WTC11 (cell line): ENCODE measurements at places on chromosomes 3 and 15. TPM values are rescaled to one million over a fixed set of nuclear protein-coding genes. Genes with fewer than 3 reads are reported as not detected.

GRCh38 chr3:45528429-45528828 is 66.1 kb upstream of the LIMD1 start:
- no peak for DNase-seq
- H3K4me3 ChIP-seq = no peak overlapping the region
- H3K27ac ChIP-seq = no peak overlapping the region
- no peaks in the 10 kb centered on the region for H3K4me1 ChIP-seq
- no peaks in the 10 kb centered on the region for H3K27me3 ChIP-seq

- no peak overlapping the region for H3K27ac ChIP-seq
- H3K27me3 ChIP-seq = peaks cover 21% of the 10 kb centered on the region
- DNase-seq = no peak
- H3K36me3 ChIP-seq = no peaks in the 10 kb centered on the region
- peaks cover 12% of the 10 kb centered on the region for H3K4me1 ChIP-seq
Observed at GRCh38 chr15:89910891-89911626, 1.7 kb downstream of the ARPIN start.

The DLL4 gene
- 0.94 to 1.6 TPM (median 1.1 TPM) in 3 replicates for total RNA-seq

GRCh38 chr3:59731943-59732342 is 682.1 kb upstream of the CFAP20DC start:
- H3K4me1 ChIP-seq = peaks cover 11% of the 10 kb centered on the region; the same call in 1 of the 2 replicates
- no peaks in the 10 kb centered on the region for H3K36me3 ChIP-seq
- H3K27ac ChIP-seq = no peak overlapping the region

The STRC gene
- 1.1 to 1.7 TPM (median 1.1 TPM) in 3 replicates for total RNA-seq

The BLM gene
- 29.9 to 40.5 TPM (median 34.8 TPM) in 3 replicates for total RNA-seq

The NDUFB5 gene
- 95.6 to 114 TPM (median 104 TPM) in 3 replicates for total RNA-seq

GRCh38 chr15:45134682-45135604 is 5.1 kb downstream of the DUOX1 start:
- peak overlapping the region; percentile 66 for H3K4me3 ChIP-seq
- H3K36me3 ChIP-seq = no peaks in the 10 kb centered on the region
- H3K4me1 ChIP-seq = peaks cover 12% of the 10 kb centered on the region
- peak; percentile 60 for DNase-seq
- no peak overlapping the region for H3K27ac ChIP-seq
- peaks cover 83% of the 10 kb centered on the region for H3K27me3 ChIP-seq

DNA sequence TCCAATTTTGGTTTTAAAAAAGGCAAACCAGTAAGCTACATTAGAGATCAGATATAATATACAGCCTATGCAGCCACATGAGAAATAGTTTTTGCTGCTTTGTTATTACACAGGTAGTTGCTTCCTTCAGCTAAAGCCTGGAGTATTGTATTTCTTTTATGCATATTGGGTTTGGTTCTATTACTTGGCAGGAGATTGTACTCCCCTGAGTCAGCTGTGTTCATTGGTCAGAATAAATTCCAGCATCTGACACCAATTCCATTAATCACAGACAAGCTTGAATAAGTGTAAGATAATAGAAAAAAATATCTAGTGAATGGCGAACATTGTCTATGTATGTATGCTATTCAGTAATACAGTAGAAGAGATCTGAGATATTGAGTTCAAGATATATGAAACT is 26.1 kb upstream of the ZCWPW2 start:
- peaks cover 9% of the 10 kb centered on the region for H3K4me1 ChIP-seq
- no peak for DNase-seq
- no peak overlapping the region for H3K27ac ChIP-seq
- no peak overlapping the region for H3K4me3 ChIP-seq
- H3K27me3 ChIP-seq = no peaks in the 10 kb centered on the region
- H3K36me3 ChIP-seq = peaks cover 8% of the 10 kb centered on the region; the same call in 1 of the 2 replicates

- no peaks in the 10 kb centered on the region for H3K27me3 ChIP-seq
- H3K4me1 ChIP-seq = peaks cover 21% of the 10 kb centered on the region
- no peak for DNase-seq
- no peak overlapping the region for H3K4me3 ChIP-seq
- H3K36me3 ChIP-seq = peaks cover 7% of the 10 kb centered on the region; the same call in 1 of the 2 replicates
Observed at GRCh38 chr3:129837065-129837642, 56.4 kb downstream of the TMCC1 start.

The COPG1 gene
- total RNA-seq = 121 to 132 TPM (median 129 TPM) in 3 replicates

GRCh38 chr3:119642746-119643473 is 17.5 kb downstream of the POPDC2 start:
- no peaks in the 10 kb centered on the region for H3K27me3 ChIP-seq
- no peak overlapping the region for H3K27ac ChIP-seq
- H3K36me3 ChIP-seq = no peaks in the 10 kb centered on the region
- no peak overlapping the region for H3K4me3 ChIP-seq
- peaks cover 14% of the 10 kb centered on the region for H3K4me1 ChIP-seq

The ANKRD63 gene
- total RNA-seq = 1.2 to 1.7 TPM (median 1.4 TPM) in 3 replicates

The DUOX1 gene
- total RNA-seq = 1.3 to 2.1 TPM (median 1.3 TPM) in 3 replicates

- peaks cover 44% of the 10 kb centered on the region for H3K4me1 ChIP-seq
- DNase-seq = peak; percentile 36
- H3K27ac ChIP-seq = peak overlapping the region; percentile 77
- no peaks in the 10 kb centered on the region for H3K27me3 ChIP-seq
Observed at GRCh38 chr15:38707802-38708671, 143.4 kb upstream of the RASGRP1 start.

- no peak overlapping the region for H3K27ac ChIP-seq
- H3K4me3 ChIP-seq = no peak overlapping the region
- H3K4me1 ChIP-seq = no peaks in the 10 kb centered on the region
- H3K36me3 ChIP-seq = no peaks in the 10 kb centered on the region
- DNase-seq = no peak
Observed at GRCh38 chr3:131605916-131606315, 103.1 kb upstream of the MRPL3 start.

DNA sequence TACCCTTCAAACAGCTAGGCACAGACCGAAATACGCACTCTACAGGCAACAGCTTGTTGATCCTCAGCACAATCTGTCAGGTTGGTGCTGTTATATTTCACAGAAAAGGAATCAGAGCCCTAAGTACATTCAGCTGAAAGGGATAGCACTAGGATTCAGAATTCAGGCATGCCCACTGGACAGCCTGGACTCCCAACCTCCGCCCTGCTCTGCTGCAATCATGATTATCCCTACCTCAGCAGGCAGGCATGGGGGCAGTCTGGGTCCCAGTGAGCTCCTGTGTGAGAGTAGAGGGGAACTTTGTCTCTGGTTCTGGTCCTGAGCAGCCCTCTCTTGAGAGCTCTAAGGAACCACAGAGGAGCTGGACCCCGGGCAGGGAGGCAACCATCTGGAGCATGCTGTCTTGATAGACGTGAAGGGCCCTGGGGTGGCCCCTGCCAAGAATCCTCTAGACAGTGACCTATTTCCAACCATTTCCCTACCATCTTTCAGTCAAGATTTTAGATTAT is 23.4 kb upstream of the NOX5 start:
- peaks cover 26% of the 10 kb centered on the region for H3K4me1 ChIP-seq
- H3K27ac ChIP-seq = no peak overlapping the region
- peaks cover 21% of the 10 kb centered on the region for H3K36me3 ChIP-seq
- H3K4me3 ChIP-seq = no peak overlapping the region

DNA sequence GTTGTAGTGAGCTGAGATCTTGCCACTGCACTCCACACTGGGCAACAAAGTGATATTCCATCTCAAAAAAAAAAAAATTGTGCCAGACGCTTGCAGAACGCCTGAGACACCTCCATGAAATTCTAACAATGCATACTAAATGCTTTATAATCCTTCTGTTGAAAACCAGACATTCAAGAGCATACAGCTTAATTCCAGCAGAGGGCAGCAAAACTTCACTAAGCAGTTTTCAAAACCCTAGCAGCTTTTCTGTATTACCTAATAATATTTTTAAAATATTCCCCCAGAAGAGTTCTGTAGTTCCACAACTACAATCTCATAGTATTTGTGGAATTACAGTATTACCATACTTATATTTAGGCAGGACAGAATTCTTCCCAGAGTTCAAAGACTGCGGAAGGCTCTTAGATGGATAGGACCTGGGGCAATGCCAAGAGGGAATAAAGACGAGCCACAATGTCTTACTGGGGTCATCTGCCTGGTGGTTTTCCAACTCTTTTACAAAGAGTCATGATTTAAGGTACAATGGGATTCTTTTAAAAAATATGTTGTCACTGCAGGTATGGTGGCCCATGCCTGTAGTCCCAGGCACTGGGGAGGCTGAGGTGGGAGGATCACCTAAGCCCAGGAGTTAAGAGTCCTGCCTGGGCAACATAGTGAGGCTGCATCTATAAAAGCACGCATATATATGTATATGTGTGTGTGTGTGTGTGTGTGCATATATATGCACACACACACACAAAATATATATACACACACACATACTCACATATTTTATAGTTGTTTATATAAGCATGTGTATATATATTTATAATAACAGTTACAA is 19.6 kb upstream of the TASOR start:
- no peak overlapping the region for H3K27ac ChIP-seq
- peaks cover 7% of the 10 kb centered on the region for H3K4me1 ChIP-seq
- H3K4me3 ChIP-seq = no peak overlapping the region
- H3K36me3 ChIP-seq = no peaks in the 10 kb centered on the region
- no peak for DNase-seq

DNA sequence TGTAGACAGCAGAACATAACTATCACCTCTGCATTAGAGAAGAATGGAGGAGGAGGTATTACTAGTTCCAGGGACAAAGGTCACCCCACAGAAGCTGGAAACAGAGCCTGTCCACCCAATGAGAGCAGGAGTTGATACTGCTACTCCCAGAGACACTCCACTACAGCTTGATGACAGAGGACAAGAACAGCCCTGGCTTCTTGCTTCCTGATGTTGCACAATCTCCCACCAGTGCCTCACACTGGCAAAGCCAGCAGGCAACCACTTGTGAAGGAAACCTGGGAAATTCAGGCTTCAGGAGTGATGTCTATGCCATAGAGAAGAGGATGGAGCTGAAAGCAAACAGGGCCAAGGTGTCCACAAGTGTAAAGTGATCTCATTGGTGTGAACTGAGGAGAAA is 78.0 kb upstream of the POU1F1 start:
- no peak overlapping the region for H3K27ac ChIP-seq
- DNase-seq = no peak
- H3K4me3 ChIP-seq = no peak overlapping the region
- no peaks in the 10 kb centered on the region for H3K36me3 ChIP-seq
- peaks cover 7% of the 10 kb centered on the region; the same call in 1 of the 2 replicates for H3K4me1 ChIP-seq

DNA sequence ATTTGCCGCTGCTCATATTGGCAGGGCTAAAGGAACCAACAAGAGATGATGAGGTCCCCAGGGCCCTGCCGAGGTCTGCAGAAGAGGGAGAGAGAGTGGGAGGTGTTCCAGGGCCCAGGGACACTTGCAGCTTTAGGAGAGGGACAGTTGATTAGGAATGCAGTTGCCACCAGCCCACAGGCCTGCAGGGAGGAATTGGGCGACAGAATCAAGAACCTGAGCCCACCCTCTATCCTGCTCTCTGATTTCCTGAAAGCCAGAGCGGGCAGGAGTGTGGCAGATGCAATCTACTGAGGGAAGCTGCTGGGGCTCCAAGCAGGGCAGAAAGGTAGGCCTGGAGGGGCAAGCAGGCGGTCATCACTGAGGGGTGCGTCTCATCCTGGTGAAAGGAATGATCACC is 12.1 kb upstream of the PRR23E start:
- no peaks in the 10 kb centered on the region for H3K27me3 ChIP-seq
- no peaks in the 10 kb centered on the region for H3K36me3 ChIP-seq
- no peak overlapping the region for H3K4me3 ChIP-seq
- H3K4me1 ChIP-seq = peaks cover 10% of the 10 kb centered on the region
- H3K27ac ChIP-seq = peak overlapping the region; percentile 22; the same call in 1 of the 2 replicates

The RETNLB gene
- not detected in 3 replicates for total RNA-seq

DNA sequence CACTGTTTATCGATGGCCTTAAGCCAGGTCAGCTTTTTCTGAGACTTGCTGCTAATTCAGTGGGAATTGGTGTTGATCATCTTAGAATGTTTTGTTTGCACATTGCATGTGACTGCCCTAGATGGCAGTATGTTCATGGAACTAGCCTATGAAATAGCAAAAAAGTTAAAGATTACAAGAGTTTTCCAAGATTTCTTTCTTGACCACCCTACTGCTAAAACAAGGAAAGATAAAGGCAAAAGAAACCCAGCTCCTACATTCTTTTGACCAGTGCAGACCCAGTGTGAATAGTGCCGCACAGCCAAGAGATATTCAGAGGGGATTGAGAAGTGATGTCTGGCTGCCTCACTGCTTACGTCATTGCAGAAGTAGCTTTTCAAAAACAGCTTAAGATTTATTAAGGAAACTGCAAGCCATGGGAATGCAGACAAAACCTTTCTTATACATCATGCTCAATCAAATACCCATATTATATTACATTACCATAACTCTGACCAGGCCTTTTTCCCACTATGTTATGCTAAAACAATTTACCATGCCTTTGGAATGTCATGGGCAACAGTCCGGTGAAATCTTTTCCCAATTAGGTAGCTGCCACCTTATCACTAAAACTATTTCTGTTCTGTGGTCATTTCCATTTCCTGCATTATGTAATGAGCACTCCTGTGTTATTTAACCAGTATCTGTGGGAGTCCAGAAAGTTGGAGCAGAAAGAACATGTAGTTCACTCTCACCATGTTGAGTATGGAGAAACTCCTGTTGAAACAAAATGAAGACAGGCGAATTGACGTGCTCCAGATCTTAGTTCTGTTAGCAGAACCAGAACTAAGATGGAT is 6.0 kb downstream of the PHLDB2 start:
- H3K4me3 ChIP-seq = no peak overlapping the region
- no peaks in the 10 kb centered on the region for H3K36me3 ChIP-seq
- no peak for DNase-seq
- H3K4me1 ChIP-seq = peaks cover 77% of the 10 kb centered on the region
- peaks cover 3% of the 10 kb centered on the region for H3K27me3 ChIP-seq

DNA sequence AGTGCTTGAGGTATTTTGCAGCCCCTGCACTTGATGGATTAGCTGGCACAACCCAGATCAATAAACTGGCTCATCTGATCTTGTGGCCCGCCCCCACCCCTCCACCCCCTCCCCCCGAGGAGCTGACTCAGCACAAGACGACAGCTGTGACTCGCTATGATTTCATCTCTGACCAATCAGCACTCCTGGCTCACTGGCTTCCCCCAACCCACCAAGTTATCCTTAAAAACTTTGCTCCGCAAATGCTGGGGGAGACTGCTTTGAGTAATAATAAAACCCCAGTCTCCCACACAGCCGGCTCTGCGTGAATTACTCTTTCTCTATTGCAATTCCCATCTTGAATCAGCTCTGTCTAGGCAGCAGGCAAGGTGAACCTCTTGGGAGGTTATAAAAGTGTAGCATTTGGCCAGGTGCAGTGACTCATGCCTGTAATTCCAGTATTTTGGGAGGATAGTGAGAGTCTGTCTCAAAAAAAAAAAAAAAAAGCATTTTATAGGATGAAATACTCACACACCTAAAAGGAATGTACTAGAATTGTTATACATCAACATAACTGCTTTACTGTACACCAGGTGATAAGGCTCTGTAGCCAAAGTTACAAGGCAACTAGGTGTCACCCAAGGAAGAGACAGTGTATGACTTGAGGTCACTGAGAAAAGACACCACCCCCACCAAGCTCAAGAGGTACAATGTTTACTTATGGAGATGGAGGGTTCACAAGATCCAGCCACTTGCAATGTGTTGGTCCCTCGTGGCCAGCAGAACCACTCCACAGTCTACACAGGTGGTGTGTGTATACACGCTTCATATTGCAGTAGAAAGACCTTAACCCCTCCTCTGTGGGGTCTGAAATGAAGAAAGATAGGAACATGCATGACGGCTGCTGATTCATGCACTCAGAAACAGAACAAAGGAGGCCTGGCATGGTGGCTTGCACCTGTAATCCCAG is 8.6 kb downstream of the ZNF445 start:
- H3K4me1 ChIP-seq = peaks cover 21% of the 10 kb centered on the region
- H3K4me3 ChIP-seq = peak overlapping the region; percentile 42; the same call in 1 of the 2 replicates
- DNase-seq = peak; percentile 16
- no peaks in the 10 kb centered on the region for H3K27me3 ChIP-seq

GRCh38 chr3:89052386-89052785 is 55.0 kb upstream of the EPHA3 start:
- no peak overlapping the region for H3K27ac ChIP-seq
- no peaks in the 10 kb centered on the region for H3K27me3 ChIP-seq
- DNase-seq = no peak
- no peak overlapping the region for H3K4me3 ChIP-seq
- H3K36me3 ChIP-seq = peaks cover 3% of the 10 kb centered on the region; the same call in 1 of the 2 replicates
